Activated T-helper 1 cell treated with anti-CD3 and anti-CD28 coated beads, Interleukin-12 subunit alpha, Interleukin-12 subunit beta, Interleukin-2, Interleukin-4 antibody, amounts not matched to agents 30 ng/mL and 10 ng/mL and 1 ng/mL, durations not matched to agents 14 hours and 24 hours and 36 hours (primary cell): ENCODE measurements at places on chromosomes 16 and 17. TPM values are rescaled to one million over a fixed set of nuclear protein-coding genes. Genes with fewer than 3 reads are reported as not detected.

DNA sequence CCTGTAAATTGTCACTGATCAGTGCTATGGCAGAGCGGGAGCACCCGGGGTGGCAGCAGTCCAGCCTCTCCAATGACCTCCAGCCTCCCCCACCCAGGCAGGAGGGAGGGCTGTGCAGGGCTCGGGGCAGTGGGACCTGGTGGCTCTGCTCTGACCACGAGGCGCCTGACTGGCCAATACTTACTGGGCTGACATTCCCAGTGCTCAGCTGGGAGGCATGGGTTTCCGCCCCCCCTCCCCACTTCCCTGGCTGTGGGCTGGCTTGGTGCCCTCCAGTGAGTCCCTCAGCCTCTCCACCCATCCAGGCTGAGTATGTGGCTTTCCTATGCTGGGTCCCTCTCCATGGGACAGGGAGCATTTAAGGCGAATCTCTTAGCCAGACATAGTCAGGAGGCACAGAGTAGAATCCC lies 2.7 kb downstream of the SOCS3 start:
- H3K27me3 ChIP-seq, result no peaks in the 10 kb centered on the region
- DNase-seq, result peak; percentile 19
- H3K36me3 ChIP-seq, result peaks cover 39% of the 10 kb centered on the region
- peaks cover 55% of the 10 kb centered on the region for H3K4me1 ChIP-seq
- H3K27ac ChIP-seq, result peak overlapping the region; percentile 93

DNA sequence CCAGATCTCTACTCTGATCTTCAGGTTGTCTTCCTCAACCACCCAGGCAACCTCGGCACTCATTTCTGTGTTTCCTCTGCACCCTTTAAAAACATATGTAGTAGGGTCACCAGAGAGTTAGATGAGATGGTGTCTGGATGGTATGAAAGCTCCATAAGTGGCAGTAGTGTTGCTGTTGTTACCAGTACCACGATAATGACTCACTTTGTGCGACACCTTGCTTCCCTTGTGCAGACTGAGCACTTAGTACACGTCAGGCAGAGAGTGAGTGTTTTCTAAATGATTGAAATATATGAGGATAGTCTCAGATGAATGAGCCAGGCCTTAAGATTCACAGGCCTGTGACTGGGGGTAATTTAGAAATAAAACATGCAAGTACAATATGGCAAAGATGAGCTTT lies 188.7 kb downstream of the MAF start:
- DNase-seq, result no peak
- H3K36me3 ChIP-seq, result no peaks in the 10 kb centered on the region
- H3K27ac ChIP-seq, result no peak overlapping the region
- peaks cover 24% of the 10 kb centered on the region for H3K4me1 ChIP-seq
- no peak overlapping the region for H3K4me3 ChIP-seq
- H3K27me3 ChIP-seq, result peaks cover 3% of the 10 kb centered on the region

DNA sequence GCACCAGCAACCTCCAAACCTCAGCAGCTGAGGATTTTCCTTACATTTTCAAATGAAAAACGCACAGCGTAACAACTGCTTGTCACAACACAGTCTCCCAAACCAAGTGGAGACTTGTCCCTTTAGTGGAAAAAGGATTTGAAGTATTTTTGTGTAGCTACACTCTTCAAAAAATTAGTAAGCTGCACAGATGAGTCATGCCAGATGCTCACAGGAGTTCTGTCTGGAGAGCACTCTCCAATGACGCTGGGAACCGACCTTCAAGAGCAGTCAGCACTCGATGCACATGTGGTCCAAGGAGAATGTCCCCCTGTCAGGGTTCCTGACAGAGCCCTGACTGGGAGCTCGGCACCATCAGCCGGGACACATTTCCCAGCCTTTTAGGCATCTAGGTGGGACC lies 39.8 kb downstream of the MAP1LC3B start:
- no peak overlapping the region for H3K4me3 ChIP-seq
- H3K27ac ChIP-seq, result no peak overlapping the region
- H3K27me3 ChIP-seq, result peaks cover 11% of the 10 kb centered on the region
- DNase-seq, result no peak

PNMT gene
- not detected in 2 replicates for total RNA-seq

CD300C gene
- 0.32 and 0.41 TPM in 2 replicates for total RNA-seq

NACA2 gene
- 0.60 TPM in 1 of 2 replicates, not detected in the other for total RNA-seq

GRCh38 chr17:65823713-65824112 lies 262.3 kb upstream of the AXIN2 start:
- DNase-seq, result no peak
- H3K36me3 ChIP-seq, result no peaks in the 10 kb centered on the region
- no peak overlapping the region for H3K27ac ChIP-seq
- H3K27me3 ChIP-seq, result peaks cover 7% of the 10 kb centered on the region
- no peaks in the 10 kb centered on the region for H3K4me1 ChIP-seq
- H3K4me3 ChIP-seq, result no peak overlapping the region

- peak overlapping the region; percentile 33 for H3K27ac ChIP-seq
- peaks cover 10% of the 10 kb centered on the region for H3K36me3 ChIP-seq
- H3K4me1 ChIP-seq, result peaks cover 48% of the 10 kb centered on the region
- DNase-seq, result no peak
- H3K27me3 ChIP-seq, result no peaks in the 10 kb centered on the region
These were observed 5.8 kb downstream of the TOM1L2 start for GRCh38 chr17:17966399-17966798.

ST6GALNAC2 gene
- not detected in 2 replicates for total RNA-seq

- H3K36me3 ChIP-seq, result peaks cover 63% of the 10 kb centered on the region
- H3K4me3 ChIP-seq, result no peak overlapping the region
- H3K27ac ChIP-seq, result no peak overlapping the region
- H3K4me1 ChIP-seq, result no peaks in the 10 kb centered on the region
These were observed 9.4 kb downstream of the TIGD7 start for GRCh38 chr16:3295783-3296182.

DNA sequence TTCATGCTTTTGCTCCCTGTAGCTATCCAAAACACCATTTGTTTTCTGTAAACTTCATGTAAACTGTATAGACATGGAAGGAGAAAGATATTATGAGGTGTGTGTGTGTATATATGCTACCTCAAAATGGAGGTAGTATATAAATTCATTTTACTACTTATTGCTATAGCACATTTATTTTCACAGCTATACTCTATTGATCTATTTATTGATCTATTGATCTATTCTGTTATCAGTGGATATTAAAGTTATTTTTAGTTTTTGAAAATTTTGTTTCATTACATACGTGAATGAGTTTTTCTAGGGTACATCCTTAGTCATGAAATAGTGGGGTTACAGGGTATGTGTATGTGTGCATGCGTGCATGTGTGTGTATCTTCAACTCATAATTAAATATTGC lies 15.5 kb downstream of the ZNRF1 start:
- peaks cover 66% of the 10 kb centered on the region for H3K4me1 ChIP-seq
- peak overlapping the region; percentile 71 for H3K27ac ChIP-seq
- no peaks in the 10 kb centered on the region for H3K27me3 ChIP-seq
- H3K36me3 ChIP-seq, result peaks cover 22% of the 10 kb centered on the region
- H3K4me3 ChIP-seq, result no peak overlapping the region
- no peak for DNase-seq

- no peaks in the 10 kb centered on the region for H3K27me3 ChIP-seq
- peaks cover 39% of the 10 kb centered on the region for H3K4me1 ChIP-seq
- H3K36me3 ChIP-seq, result peaks cover 40% of the 10 kb centered on the region
- peak overlapping the region; percentile 47 for H3K27ac ChIP-seq
These were observed 157.4 kb downstream of the PRKCA start for GRCh38 chr17:66459811-66460270.

- peaks cover 3% of the 10 kb centered on the region for H3K27me3 ChIP-seq
- peaks cover 30% of the 10 kb centered on the region for H3K36me3 ChIP-seq
- H3K27ac ChIP-seq, result peak overlapping the region; percentile 65
- peaks cover 20% of the 10 kb centered on the region for H3K4me1 ChIP-seq
- H3K4me3 ChIP-seq, result peak overlapping the region; percentile 79
- no peak for DNase-seq
These were observed 1.3 kb upstream of the CDK5R1 start for GRCh38 chr17:32485261-32486110.

DNA sequence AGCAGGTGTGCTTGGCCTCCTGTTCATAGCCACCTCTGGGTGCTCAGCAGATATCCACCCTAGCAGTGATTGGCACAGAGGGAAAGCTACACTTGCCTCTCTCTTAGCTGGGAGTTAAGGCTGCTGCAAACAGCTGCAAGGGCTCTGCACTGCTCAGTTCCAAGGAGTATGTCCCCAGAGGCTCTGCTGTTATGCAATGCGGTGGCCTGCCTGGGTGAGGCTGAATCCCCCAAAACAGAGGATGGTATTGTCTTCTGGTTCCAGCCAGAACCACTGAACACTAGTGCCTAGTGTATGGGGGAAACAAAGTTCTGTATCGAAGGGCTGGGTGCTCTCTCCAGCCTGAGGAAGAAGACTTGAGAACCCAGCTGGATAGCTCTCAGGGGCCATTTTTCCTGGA lies 16.8 kb downstream of the TMEM94 start:
- no peak overlapping the region for H3K4me3 ChIP-seq
- H3K27me3 ChIP-seq, result no peaks in the 10 kb centered on the region
- DNase-seq, result no peak
- H3K4me1 ChIP-seq, result no peaks in the 10 kb centered on the region

GRCh38 chr16:66701026-66701425 lies 4.5 kb upstream of the CMTM4 start:
- H3K27me3 ChIP-seq, result peaks cover 26% of the 10 kb centered on the region
- DNase-seq, result no peak
- no peaks in the 10 kb centered on the region for H3K4me1 ChIP-seq
- no peaks in the 10 kb centered on the region for H3K36me3 ChIP-seq
- H3K4me3 ChIP-seq, result no peak overlapping the region

GRCh38 chr17:65936013-65936412 lies 255.9 kb downstream of the CEP112 start:
- DNase-seq, result no peak
- H3K4me1 ChIP-seq, result no peaks in the 10 kb centered on the region
- H3K27me3 ChIP-seq, result no peaks in the 10 kb centered on the region
- H3K4me3 ChIP-seq, result no peak overlapping the region
- no peak overlapping the region for H3K27ac ChIP-seq

- H3K4me3 ChIP-seq, result no peak overlapping the region
- no peaks in the 10 kb centered on the region for H3K36me3 ChIP-seq
- DNase-seq, result no peak
- no peaks in the 10 kb centered on the region for H3K27me3 ChIP-seq
- no peaks in the 10 kb centered on the region for H3K4me1 ChIP-seq
These were observed 16.5 kb upstream of the SOX9 start for GRCh38 chr17:72104164-72104862.

MGAT5B gene
- 0.81 and 1.2 TPM in 2 replicates for total RNA-seq

KRTAP9-1 gene
- not detected in 2 replicates for total RNA-seq

DNAI2 gene
- 0.12 and 0.18 TPM in 2 replicates for total RNA-seq

DPEP2 gene
- total RNA-seq, result 2.4 and 2.6 TPM in 2 replicates

TBX6 gene
- 1.6 and 1.8 TPM in 2 replicates for total RNA-seq

DNA sequence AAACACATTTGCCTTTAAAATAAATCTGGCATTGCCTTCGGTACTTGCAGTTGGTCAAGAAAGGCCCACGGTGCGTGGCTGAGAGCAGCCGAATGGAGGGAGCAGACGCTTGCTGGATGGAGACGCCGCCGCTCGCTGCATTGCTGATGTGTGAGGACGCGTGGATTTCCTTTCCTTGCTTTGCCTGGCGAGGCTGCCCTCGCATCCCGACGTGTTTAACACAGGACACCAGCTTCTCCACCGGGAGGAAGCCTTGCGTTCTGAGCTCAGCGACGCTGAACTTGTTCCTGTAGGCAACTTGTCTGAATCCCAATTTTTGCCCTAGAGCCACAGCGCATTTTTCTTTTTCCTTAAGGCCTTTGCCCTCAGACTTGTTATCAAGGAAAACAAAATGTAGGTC lies 45.8 kb downstream of the COX4I1 start:
- H3K4me3 ChIP-seq, result no peak overlapping the region
- no peaks in the 10 kb centered on the region for H3K36me3 ChIP-seq
- no peak for DNase-seq
- peaks cover 6% of the 10 kb centered on the region for H3K4me1 ChIP-seq
- H3K27me3 ChIP-seq, result peaks cover 14% of the 10 kb centered on the region
- H3K27ac ChIP-seq, result no peak overlapping the region

- no peaks in the 10 kb centered on the region for H3K27me3 ChIP-seq
- no peak overlapping the region for H3K27ac ChIP-seq
- DNase-seq, result no peak
- H3K4me3 ChIP-seq, result no peak overlapping the region
These were observed 14.6 kb downstream of the HSD11B2 start for GRCh38 chr16:67445441-67445912.

DNA sequence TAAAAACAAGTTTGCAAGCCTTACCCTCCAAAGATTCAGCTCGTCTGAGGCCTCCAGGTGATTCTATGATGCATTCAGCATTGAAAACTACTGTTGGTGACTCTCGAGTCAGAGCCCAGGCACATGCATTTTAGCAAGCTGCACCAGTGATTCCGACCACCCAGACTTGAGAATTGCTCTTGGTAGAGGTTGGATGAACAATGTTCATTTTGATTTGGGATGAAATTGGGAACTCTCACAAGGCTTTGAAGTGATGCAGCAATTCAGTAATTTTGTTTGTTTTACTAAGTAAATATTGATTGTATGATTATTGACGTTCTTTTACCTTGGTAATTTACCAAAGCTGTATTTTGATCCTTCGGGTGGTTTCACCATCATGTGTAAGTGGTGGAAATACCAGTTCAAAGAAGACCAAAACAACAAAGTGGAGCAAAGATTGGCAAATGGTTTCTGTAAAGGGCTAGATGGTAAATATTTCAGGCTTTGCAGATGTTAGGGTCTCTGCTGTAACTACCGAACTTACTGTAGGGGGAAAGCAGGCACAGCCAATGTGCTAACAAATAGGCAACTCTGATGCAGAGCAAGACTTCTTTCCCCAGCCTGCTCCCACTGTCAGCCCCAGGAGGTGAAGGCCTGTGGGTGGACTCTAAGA lies 11.8 kb downstream of the ALDH3A2 start:
- H3K4me3 ChIP-seq, result no peak overlapping the region
- no peak overlapping the region for H3K27ac ChIP-seq
- H3K27me3 ChIP-seq, result no peaks in the 10 kb centered on the region
- H3K4me1 ChIP-seq, result no peaks in the 10 kb centered on the region

DNA sequence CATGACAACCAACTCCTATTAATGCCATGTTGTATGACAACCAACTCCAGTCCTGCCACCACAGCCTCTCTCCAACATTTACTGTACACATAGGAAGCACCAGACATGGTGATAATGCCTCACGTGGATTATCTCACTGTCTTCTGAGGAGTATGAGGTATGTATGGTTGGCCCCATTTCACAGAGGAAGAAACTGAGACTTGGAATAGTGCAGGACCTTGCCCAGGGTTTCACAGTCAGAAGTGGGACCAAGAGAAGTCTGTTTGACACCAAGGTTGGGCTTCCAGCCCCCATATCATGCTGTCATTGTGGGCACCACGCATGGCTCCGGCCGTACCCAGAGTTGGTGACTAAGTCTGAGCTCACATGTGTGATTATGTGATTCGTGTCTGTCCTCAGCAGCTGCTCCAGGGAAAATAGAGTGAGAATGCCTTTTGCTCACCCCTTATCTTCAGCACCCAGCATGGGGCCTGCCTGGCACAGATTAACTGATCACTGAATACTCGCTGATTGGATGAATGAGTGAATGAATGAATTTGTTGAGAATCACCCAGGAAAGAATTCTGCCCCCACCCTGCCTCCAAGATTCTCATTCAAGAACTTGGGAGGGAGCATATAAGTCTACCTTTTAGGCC lies 204.1 kb upstream of the NLRP1 start:
- no peak for DNase-seq
- H3K36me3 ChIP-seq, result no peaks in the 10 kb centered on the region
- no peak overlapping the region for H3K4me3 ChIP-seq
